Endothelial cell of umbilical vein (primary cell): ENCODE measurements at places on chromosomes 6 and 20. TPM values are rescaled to one million over a fixed set of nuclear protein-coding genes. Genes with fewer than 3 reads are reported as not detected.

GRCh38 chr6:55726144-55726543 lies 147.2 kb upstream of the HMGCLL1 start:
- no peak overlapping the region for H3K27ac ChIP-seq
- H3K4me3 ChIP-seq = no peak overlapping the region
- no peaks in the 10 kb centered on the region for H3K36me3 ChIP-seq
- DNase-seq = no peak

ANKRD6 gene
- 7.7 and 9.6 TPM in 2 replicates for total RNA-seq

DNA sequence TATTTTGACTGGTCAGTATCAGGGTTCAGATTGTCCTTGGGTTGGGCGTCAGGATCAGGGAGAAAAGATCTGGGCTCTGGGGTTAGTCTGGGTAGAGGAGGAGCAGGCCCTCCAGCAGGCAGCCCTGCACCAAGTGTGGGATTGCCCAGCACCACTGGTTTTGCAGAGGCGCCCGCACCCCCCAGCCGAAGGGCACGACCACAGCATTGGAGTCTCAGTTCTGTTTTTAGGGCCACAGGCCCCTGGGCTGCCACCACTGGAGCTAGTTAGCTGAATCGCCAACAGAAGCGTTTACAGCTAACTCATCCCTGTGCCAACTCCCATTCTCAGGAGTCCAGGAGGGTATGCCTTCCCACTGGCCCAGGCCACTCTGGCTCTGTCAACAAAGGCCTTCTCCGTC lies 84.2 kb downstream of the TCP11 start:
- H3K27me3 ChIP-seq = no peaks in the 10 kb centered on the region
- no peaks in the 10 kb centered on the region for H3K4me1 ChIP-seq
- DNase-seq = no peak
- no peak overlapping the region for H3K27ac ChIP-seq

- H3K4me3 ChIP-seq = no peak overlapping the region
- H3K36me3 ChIP-seq = no peaks in the 10 kb centered on the region
- H3K27ac ChIP-seq = no peak overlapping the region
- H3K4me1 ChIP-seq = peaks cover 13% of the 10 kb centered on the region
- DNase-seq = no peak
These were observed 240.0 kb downstream of the TMEM242 start for GRCh38 chr6:157083343-157083742.

DNA sequence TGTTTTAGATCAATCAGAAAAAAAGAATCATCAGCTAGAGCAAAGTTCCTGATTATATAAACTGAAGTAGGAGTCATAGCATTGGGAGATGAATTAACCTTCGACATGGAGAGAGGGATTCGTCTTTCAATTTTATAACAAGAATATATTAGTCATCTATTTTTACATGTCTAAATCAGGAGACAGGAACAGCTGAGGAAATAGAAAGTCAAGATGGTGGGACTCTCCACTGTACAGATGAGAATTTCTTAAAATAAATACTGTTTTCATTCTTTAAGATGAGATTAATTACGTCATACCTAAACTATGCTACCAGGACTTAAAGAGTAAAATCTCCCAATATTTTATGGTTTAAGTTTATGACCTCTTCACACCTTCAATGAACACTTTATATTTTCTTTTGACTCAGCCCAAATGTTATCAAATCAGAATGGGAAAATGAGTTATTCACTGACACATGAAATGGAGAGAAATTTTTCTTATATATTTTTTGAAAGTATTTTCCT lies 1137.7 kb downstream of the EPHA7 start:
- peak; percentile 21 for DNase-seq
- no peaks in the 10 kb centered on the region for H3K4me1 ChIP-seq
- no peak overlapping the region for H3K27ac ChIP-seq

- peak overlapping the region; percentile 5 for H3K27ac ChIP-seq
- peak; percentile 74 for DNase-seq
- peaks cover 11% of the 10 kb centered on the region for H3K4me1 ChIP-seq
These were observed 5.5 kb downstream of the ANKEF1 start for GRCh38 chr20:10040070-10040975.

GRCh38 chr20:20224806-20225205 lies 143.1 kb upstream of the INSM1 start:
- no peak for DNase-seq
- H3K27me3 ChIP-seq = no peaks in the 10 kb centered on the region
- H3K36me3 ChIP-seq = no peaks in the 10 kb centered on the region

DNA sequence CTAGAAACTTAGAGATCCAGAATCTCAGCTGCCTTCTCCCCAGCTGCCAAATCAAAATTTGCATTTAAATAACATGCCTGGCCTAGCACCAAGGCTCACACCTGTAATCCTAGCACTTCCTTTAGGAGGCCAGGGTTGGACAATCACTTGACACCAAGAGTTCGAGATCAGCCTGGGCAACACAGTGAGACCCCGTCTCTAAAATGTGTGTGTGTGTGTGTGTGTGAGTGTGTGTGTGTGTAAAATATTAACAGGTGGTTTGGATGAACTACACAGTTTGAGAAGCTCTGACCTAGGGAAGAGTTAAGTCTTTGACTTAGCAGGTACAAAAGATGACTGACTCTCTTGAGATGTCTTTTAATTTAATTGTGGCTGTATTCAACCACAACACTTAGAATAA lies 20.2 kb upstream of the CD2AP start:
- no peaks in the 10 kb centered on the region for H3K36me3 ChIP-seq
- no peak overlapping the region for H3K4me3 ChIP-seq
- no peak overlapping the region for H3K27ac ChIP-seq
- no peaks in the 10 kb centered on the region for H3K4me1 ChIP-seq
- no peaks in the 10 kb centered on the region for H3K27me3 ChIP-seq

DNA sequence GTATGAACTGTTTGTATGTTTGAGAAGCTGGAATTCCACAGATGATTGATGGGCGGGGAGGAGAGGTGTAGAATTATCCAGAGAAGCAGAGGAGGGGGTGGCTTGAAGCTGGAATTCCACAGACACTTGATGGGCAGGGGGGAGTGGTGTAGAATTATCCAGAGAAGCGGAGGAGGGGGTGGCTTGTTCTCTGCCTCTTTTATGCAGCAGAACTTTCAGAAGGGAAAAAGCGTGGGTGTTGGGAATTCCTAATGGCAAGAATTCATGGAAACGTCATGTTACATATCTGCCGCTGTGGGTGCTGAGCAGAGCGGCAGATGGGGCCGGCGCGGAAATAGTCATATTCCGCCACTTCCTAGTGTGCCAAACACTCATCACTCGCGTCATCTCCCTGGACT lies 167.9 kb upstream of the KCNG1 start:
- H3K36me3 ChIP-seq = no peaks in the 10 kb centered on the region
- H3K27me3 ChIP-seq = peaks cover 6% of the 10 kb centered on the region
- no peak overlapping the region for H3K27ac ChIP-seq
- H3K4me1 ChIP-seq = peaks cover 12% of the 10 kb centered on the region
- no peak for DNase-seq
- H3K4me3 ChIP-seq = no peak overlapping the region

ZC3H12D gene
- total RNA-seq = not detected in 2 replicates

GRCh38 chr20:26276554-26277210 lies 580.0 kb upstream of the ZNF337 start:
- no peak for DNase-seq
- H3K4me3 ChIP-seq = no peak overlapping the region
- H3K27me3 ChIP-seq = no peaks in the 10 kb centered on the region
- no peaks in the 10 kb centered on the region for H3K36me3 ChIP-seq

GRCh38 chr6:36914227-36914794 lies 28.6 kb downstream of the C6orf89 start:
- DNase-seq = peak; percentile 75
- no peaks in the 10 kb centered on the region for H3K36me3 ChIP-seq
- H3K4me3 ChIP-seq = no peak overlapping the region
- H3K27me3 ChIP-seq = no peaks in the 10 kb centered on the region
- peak overlapping the region; percentile 47 for H3K27ac ChIP-seq
- H3K4me1 ChIP-seq = peaks cover 8% of the 10 kb centered on the region

DNA sequence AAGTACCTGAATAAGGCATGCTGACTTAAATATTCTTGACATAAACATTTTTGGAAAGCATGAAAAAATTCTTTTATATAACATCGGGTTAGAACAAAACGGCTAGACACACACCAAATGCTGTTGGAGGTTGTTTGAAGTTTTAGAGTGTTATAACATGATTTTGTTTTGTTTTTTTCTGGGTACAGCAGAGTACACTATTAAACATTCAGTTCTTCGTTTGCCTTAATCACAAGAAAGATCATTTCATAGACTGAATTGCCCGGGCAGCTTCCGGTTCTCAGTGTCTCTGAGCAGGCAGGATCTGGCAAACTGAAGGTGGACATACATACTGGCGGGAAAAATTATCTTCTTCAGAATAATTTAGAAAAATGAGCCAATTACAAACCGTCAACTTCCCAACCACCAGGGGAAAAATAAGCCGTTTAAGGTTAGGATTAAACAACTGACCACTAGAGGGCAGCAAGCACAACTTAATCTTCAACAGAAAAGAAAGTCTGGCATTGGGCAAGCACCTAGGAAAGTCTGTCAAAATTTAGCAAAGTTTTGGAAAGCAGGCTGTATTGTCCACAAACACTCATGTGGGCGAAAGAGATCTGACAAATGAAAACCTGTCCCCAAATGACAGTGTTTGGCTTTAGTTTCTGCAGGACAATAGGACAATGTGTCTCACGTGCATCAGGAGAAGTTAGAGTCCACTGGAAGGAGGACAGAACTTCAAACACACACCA lies 15.0 kb downstream of the ZNF217 start:
- H3K27me3 ChIP-seq = no peaks in the 10 kb centered on the region
- H3K4me1 ChIP-seq = peaks cover 20% of the 10 kb centered on the region
- peak; percentile 90 for DNase-seq
- no peak overlapping the region for H3K4me3 ChIP-seq
- peaks cover 34% of the 10 kb centered on the region for H3K36me3 ChIP-seq
- peak overlapping the region; percentile 43 for H3K27ac ChIP-seq

DNA sequence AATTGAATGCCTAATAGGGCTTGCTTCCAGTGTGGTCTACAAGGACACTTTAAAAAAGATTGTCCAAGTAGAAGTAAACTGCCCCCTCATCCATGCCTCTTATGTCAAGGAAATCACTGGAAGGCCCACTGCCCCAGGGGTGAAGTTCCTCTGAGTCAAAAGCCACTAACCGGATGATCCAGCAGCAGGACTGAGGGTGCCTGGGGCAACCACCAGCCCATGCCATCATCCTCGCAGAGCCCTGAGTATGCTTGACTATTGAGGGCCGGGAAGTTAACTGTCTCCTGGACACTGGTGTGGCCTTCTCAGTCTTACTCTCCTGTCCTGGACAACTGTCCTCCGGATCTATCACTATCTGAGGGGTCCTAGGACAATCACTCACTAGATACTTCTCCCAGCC lies 411.5 kb downstream of the TENT5A start:
- no peak for DNase-seq
- H3K27me3 ChIP-seq = no peaks in the 10 kb centered on the region
- H3K27ac ChIP-seq = no peak overlapping the region
- no peaks in the 10 kb centered on the region for H3K4me1 ChIP-seq
- no peak overlapping the region for H3K4me3 ChIP-seq

- peaks cover 22% of the 10 kb centered on the region for H3K27me3 ChIP-seq
- H3K4me1 ChIP-seq = peaks cover under 1% of the 10 kb centered on the region
- no peak overlapping the region for H3K27ac ChIP-seq
These were observed 23.3 kb upstream of the CDKN1A start for GRCh38 chr6:36655085-36655724.

- H3K4me3 ChIP-seq = no peak overlapping the region
- H3K27ac ChIP-seq = no peak overlapping the region
- H3K36me3 ChIP-seq = no peaks in the 10 kb centered on the region
- peaks cover 14% of the 10 kb centered on the region for H3K4me1 ChIP-seq
- peak; percentile 13 for DNase-seq
- no peaks in the 10 kb centered on the region for H3K27me3 ChIP-seq
These were observed 17.1 kb downstream of the RALGAPA2 start for GRCh38 chr20:20695250-20695816.

DNA sequence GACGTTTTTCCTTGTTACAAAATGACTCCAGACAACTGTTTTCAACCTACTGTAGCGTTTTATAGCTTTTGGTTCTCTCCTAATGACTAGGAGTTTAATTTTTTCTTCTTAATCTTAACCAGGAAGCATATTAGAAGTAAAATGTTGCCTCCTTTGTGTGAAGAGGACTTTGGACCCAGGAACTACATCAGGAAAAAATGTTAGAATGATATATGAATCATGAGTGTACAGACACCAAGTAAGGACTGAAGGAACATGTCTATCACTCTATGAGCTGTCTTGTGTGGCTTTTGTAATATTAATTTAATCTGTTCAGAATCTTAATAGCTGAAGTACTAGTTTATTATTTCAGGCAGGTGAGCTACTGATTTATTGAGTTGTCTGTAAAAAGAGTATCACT lies 71.0 kb upstream of the MARCKS start:
- no peaks in the 10 kb centered on the region for H3K27me3 ChIP-seq
- H3K27ac ChIP-seq = no peak overlapping the region
- no peaks in the 10 kb centered on the region for H3K4me1 ChIP-seq
- DNase-seq = no peak

DNA sequence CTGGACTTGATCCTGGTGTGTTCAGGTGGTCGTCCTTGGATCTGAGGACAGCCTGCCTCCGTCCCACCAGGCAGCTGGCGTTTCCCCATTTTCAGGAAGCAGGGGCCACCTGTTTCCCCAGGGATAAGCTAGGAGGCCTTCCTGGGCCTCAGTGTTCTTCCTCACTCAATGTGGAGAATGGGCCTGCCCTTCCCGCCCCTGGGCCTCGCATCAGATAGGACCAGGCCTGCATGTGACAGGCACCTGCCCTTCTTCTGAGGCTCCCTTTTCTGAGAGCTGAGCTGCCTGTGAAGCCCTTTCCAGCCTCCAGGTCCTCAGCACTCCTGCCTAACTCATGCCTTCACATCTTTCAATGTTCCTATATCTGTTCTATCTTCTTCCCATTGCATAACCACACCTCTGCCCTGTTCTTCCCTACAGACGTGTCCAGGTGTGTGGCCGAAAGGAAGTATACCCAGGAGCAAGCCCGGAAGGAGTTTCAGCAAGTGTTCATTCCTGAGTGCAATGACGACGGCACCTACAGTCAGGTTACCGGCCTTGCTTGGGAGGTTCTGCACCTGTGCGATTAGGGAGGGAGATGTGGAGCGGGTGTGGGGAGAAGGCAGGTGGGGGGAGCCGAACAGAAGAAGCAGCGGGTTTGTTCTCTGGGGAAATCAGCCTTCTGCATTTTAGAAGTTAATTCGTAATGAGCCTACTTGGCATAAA lies 85.1 kb downstream of the SMOC2 start:
- no peaks in the 10 kb centered on the region for H3K27me3 ChIP-seq
- H3K36me3 ChIP-seq = no peaks in the 10 kb centered on the region
- H3K4me3 ChIP-seq = no peak overlapping the region
- no peak overlapping the region for H3K27ac ChIP-seq
- no peak for DNase-seq
- H3K4me1 ChIP-seq = peaks cover 25% of the 10 kb centered on the region

- no peaks in the 10 kb centered on the region for H3K27me3 ChIP-seq
- no peak overlapping the region for H3K4me3 ChIP-seq
- H3K36me3 ChIP-seq = no peaks in the 10 kb centered on the region
- no peak overlapping the region for H3K27ac ChIP-seq
- no peak for DNase-seq
These were observed 13.6 kb upstream of the HLA-C start for GRCh38 chr6:31285486-31285885.

- no peaks in the 10 kb centered on the region for H3K27me3 ChIP-seq
- peaks cover 13% of the 10 kb centered on the region for H3K4me1 ChIP-seq
- no peak for DNase-seq
- H3K27ac ChIP-seq = no peak overlapping the region
- H3K36me3 ChIP-seq = no peaks in the 10 kb centered on the region
These were observed 619.1 kb upstream of the FLRT3 start for GRCh38 chr20:14956538-14956937.

POM121L2 gene
- total RNA-seq = not detected in 2 replicates
